NCI-H1694 (cell line): ENCODE measurements at places on chromosomes 3 and 15.

GRCh38 chr3:124248471-124249028 is 256.6 kb upstream of the ROPN1 start:
- DNase-seq: no peak

DNA sequence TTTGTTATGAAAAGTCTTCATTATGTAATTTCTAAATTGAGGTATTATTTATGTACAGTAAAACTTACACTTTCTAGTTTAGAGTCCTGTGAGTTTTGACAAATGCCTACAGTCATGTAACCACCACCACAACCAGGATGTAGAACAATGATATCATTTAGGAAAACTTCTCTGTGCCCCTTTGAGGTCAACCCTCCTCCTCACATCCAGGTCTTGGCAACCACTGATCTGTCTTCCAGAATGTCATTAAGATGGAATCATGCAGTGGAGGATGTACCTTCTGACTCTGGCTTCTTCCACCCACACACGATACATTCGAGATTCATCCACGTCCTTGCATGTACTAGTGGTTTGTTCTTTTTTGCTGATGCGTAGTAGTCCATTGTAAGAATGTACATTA is 23.2 kb downstream of the MINAR1 start:
- no peak for DNase-seq

GRCh38 chr15:89002281-89002761 is 85.9 kb upstream of the ABHD2 start:
- no peak for DNase-seq

DNA sequence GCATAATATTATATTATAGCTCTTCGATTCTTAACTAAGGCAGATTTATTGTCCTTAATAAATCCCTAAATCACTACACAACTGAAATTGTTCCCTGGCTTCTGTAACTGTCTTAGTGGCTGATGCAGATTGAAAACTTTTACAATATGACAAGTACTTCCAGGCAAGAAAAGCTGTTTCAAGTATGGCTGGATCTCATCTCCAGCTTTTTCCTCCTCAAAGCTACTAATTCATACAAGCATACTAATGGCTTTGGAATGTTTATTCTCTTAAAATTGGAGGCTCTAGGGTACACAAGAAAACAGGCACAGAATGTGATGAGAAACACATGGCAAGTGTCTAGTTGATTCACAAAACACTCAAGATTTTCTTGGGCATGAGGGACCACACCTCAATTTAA is 351.5 kb upstream of the ICE2 start:
- no peak for DNase-seq

DNA sequence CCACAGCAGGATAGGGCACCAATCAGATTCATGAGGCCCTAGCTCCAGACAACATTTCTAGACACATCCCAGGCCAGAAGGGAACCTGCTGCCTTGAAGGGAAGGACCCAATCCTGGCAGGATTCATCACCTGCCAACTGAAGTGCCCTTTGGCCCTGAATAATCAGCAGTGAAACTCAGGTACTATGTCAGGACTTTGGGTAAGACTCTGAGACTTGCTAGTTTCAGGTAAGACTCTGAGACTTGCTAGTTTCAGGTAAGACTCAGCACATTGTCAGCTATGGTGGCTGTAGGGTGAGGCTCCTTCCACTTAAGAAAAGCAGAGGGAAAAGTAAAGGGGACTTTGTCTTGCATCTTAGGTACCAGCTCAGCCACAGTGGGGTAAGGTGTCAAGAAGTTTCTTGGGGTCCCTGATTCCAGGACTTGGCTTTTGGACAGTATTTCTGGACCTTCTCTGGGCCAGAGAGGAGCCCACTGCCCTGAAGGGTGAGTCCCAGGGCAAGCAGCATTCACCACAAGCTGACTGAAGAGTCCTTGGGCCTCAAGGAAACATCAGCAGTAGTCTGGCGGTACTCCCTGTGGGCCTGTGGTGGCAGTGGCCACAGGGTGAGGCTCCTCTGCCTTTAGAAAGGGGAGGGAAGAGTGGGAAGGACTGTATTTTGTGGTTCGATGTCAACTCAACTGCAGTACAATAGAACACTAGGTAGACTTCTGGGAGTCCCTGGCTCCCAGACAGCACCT is 13.7 kb upstream of the COL8A1 start:
- DNase-seq: no peak

GRCh38 chr3:153173758-153174516 is 11.9 kb downstream of the RAP2B start:
- DNase-seq: no peak

DNA sequence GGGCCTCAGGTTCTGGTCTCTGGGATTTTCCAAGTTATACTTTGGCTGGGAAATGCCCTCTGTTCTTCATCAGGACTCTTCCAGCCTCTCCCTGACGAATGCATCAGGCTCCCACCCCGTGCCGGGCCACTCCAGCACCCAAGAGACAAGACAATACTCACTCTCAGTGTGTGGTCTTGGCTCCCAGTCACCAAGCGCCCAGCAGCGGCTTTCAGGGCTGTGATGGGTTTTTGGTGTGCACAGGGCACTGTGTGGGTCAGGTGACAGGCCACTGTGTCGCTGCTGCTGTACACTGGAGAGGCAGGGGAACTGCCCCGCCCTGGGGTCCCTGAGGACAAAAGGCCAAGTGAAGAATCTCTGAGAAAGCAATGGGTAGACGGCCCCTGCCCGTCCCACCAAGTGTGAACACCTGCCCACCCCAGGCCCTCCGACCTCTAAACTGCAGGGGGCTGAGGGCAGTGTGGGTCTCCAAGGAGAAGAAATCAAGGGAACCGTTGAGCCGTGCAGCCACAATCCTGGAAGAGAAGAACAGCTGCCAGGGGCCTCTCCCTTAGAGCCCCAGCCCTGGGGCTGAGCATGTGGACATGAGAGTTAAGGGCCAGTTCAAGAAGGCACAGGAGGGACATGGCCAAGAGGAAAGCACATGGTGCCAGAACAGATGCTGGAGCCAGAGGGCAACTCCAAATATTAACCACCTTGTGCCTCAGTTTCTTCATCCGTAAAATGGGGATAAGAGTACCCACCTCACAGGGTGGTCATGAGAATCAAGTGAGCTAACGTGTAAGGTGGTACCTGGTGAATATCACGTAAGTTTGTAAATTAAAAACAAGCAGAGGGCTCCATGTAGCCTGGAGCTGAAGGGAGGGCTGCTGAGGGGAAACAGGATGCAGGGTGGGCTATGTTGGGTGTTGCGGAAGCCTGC is 34.1 kb downstream of the PTPN23 start:
- no peak for DNase-seq

- DNase-seq: no peak
These were observed 496.8 kb downstream of the CNTN4 start for GRCh38 chr3:2595486-2595885.

DNA sequence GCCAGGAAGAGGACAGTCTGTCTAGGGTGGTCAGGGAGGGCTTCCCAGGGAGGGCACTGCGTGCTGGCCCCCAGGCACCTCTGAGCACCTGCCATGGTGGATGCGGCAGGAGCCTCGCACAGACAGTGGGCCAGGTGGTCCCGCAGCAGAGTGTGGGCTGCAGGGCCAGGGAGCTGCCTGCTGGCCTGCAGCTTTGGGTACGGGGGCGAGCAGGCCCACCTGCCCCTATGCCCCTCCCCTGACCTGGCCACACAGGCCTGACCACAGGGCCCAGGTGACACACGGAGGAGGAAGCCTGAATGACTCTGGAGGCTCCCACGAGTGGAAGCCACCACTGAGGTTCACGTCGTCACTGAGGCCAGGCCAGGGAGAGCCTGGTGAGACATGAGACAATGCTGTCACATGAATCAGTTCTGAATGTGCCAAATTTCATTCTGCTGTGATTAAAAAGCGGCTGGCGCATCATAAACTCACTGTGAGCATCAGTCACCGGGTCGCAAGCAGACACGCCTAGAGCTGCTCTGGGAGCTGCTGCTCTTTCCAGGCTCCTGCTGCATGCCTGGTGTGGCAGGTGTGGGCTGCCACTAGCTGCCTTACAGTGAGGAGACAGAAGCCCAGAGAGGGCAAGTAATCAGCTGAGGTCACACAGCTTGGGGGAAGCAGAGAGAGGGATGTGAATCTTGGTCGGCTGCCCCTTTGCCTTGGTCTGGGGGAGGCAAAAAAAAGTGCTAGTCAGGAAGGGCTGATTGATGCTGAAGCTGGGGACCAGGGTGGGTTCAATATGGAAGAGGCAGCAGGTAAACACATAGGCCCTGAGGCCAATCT is 39.5 kb upstream of the IQSEC1 start:
- no peak for DNase-seq

DNA sequence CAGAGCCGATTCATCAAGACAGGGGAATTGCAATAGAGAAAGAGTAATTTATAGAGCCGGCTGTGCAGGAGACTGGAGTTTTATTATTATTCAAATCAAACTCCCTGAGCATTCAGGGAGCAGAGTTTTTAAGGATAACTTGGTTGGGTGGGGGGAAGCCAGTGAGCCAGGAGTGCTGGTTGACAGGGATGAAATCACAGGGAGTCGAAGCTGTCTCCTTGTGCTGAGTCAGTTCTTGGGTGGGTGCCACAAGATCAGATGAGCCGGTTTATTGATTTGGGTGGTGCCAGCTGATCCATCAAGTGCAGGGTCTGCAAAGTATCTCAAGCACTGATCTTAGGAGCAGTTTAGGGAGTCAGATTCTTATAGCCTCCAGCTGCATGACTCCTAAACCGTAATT is 95.4 kb upstream of the CCDC80 start:
- no peak for DNase-seq

- DNase-seq: peak; percentile 31
These were observed 26.5 kb upstream of the PLOD2 start for GRCh38 chr3:146187334-146187950.

GRCh38 chr3:127277561-127277960 is 10.3 kb downstream of the PRR20G start:
- no peak for DNase-seq

DNA sequence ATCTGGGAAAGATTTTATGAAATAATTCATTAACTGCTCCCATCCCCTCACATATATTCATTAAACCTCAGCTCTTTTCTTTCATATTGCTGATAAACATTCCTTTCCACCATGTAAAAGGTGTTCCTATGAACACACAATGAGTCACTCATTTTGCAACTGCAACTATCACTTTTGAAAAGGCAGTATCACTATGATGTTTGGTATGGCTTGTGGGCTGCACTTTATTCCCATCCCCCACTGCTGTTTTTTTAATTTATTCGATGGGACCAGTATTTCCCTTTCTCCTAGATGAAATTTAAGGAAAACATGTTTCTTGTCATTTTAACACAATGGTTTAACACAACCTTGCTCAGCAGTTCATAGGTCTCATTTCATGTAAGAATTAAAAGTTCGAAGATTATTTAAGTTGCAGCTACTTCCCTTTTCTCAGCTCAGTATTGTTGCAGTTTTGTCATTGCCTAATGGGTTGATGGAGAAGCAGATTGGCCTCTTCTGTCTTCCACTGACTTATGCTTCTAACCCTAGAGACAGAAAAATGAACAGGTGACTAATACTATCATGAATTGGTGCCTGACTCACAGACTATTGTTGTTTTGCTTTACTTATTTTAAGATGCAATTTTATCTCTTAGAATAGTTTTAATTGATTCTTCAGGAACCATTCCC is 280.3 kb downstream of the ZPLD1 start:
- DNase-seq: no peak

- no peak for DNase-seq
These were observed 901 bp upstream of the MANF start for GRCh38 chr3:51384055-51384725.

DNA sequence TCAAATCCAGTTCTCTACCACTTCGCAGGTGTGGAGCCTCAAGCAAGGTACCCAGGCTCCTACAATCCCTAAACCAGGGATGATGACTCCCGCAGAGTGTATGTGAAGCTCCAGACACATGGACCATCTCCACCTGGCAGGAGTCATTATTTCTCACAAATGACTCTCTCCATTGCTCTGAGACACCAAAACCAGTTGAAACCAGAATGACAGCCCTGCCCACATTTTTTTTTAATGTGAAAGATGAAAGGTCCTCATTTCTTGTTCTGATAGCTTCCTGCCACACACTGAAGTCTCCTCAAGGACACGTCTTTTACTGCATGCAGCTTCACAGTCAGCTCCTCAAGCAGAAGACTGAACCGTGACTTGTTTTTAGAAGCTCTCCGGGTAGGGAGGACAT is 61.4 kb upstream of the ZBTB38 start:
- DNase-seq: no peak

GRCh38 chr3:26623419-26624208 is 1.0 kb downstream of the LRRC3B start:
- no peak for DNase-seq

DNA sequence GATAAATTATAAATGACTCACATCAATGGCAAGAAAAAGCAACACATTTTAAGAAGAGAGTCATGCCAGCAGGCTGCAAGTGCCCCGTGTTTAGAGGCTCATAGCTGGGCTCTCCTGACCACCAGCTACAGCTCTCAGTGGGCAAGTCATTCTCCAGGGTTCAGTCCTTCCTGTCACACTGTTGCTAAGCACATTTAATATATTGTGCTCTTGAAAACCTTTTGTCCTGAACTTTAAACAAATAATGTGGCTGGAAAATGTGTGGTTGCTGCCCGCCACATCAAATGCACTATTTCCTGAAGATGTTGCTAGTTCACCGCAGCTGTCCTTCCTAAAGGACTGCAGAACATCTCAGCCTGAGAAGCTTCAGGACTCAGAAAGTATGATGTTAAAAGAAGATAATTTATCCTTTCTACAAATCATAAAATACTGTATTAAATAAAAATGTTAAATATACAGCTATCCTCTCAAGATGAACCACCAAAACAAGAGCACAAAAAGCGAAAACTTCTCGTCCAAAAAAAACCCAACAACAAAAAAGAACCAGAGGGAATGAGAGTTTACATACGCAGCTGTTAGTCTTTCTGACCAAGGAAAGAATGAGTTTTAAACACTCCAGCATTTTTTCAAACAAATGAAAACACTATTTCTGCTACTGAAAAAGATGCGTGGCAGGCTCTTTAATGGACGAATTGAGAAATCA is 951 bp downstream of the TARS3 start:
- no peak for DNase-seq

GRCh38 chr15:35179739-35180138 is 94.6 kb upstream of the NANOGP8 start:
- DNase-seq: no peak

DNA sequence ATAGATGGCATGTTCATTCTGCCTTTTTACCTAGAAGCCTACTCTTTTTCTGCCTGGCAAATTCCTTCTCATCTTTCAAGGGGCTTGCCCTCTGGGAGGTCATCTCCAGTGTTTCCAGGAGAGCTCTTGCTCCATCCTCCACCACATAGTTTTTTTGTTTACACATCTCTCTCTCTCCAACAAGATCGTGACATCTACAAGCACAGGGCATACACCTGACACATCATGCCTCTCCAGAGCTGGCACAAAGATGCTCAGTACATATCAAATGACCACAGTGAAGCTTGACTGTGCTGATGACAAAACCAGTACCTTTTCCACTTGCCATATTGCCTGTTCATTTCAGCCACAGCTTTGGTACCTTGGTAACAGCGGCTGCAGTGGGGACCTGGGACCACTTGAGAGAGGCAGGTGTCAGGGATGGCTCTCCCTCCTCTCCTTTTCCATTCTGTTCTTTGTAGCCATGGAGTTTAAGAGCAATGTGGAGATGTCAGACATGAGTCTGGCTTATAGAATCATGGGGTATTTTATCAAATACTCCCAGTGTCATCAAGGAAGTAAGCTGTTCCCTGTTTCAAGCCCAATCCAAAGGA is 15.4 kb downstream of the ALPK3 start:
- no peak for DNase-seq
